ENCODE measurements at places on chromosomes 7 and 10.

DNA sequence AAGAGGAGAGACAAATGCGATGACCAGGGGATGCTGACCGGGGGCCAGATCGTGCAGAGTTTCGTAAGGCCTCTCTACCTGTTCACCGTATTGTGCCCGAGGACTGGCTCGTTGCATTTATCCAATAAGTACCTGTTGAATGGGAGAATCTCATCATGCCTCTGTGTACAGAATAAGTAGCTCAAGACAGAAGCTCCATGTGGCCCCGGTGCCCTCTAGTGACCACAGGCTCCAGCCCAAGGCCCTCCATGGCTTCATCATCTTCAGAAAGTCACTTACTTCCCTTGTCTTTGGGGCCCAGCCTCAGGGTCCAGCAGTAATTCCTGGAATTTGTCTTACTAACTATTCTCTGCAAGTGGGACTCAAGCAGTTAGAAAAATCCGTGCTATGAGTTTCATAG is 151.0 kb downstream of the CHN2 start:
- DNase-seq: no peak

DNA sequence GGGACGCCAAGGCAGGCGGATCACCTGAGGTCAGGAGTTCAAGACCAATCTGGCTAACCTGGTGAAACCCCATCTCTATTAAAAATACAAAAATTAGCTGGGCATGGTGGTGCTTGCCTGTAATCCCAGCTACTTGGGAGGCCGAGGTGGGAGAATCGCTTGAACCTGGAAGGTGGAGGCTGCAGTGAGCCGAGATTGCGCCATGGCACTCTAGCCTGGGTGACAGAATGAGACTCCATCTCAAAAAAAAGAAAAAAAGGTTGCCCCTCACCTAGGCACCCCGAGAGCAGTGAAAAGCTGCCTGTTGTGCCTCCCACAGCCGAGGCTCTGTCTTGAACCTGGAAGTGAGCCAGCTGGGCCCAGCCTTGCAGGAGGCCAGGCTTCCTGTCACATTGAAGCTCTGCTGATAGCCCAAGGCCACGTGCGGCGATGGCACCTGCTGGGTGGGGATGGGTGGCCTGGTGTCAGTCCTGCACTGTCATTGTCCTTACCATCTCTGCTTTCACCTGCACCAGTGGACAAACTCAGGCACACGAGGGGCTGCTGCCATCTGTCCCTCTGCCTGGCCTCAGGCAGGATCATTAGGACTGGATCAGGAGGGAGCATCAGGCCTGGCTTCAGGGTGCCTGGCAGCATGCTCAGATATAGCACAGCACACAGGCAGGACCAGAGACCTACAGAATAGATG is 37.8 kb downstream of the DNAJB12 start:
- no peak for DNase-seq

DNA sequence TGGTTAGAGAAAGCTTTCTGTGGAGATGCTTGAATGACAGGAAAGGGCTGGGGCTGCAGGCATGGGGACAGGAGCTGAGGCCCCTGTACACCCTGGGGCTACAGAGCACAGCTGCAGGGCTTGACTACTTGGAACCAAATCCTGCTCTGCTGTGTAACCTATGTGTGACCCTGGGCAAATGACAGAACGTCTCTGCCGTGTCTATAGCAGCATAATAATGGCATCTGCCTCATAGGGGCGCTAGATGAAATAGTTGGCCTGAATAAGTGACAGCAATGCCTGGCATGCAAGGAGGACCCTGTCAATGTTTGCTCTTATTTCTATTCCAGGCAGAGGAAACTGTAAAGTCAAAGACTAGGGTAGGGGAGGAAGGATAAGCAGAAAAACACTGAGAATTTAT is 254.0 kb downstream of the USP6NL start:
- no peak for DNase-seq

DNA sequence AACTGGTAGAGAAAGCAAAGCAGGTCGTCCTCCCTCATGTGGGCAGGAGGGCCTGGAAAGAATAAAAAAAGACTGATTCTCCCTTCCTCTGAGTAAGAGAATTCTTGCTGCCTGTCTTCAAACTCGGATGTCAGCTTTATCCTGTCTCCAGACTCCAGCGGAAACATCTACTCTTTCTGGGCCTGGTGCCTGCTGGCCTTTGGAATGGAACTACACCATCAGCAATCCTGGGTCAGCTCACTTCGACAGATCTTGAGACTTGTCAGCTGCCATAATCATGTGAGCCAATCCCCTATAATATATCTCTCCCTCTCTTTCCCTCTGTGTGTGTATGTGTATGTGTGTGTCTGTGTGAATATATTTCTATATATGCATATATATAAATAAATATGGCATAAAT is 411.0 kb upstream of the DPP6 start:
- no peak for DNase-seq

GRCh38 chr7:102866535-102867215 is 46.1 kb upstream of the LRRC17 start:
- no peak for DNase-seq

DNA sequence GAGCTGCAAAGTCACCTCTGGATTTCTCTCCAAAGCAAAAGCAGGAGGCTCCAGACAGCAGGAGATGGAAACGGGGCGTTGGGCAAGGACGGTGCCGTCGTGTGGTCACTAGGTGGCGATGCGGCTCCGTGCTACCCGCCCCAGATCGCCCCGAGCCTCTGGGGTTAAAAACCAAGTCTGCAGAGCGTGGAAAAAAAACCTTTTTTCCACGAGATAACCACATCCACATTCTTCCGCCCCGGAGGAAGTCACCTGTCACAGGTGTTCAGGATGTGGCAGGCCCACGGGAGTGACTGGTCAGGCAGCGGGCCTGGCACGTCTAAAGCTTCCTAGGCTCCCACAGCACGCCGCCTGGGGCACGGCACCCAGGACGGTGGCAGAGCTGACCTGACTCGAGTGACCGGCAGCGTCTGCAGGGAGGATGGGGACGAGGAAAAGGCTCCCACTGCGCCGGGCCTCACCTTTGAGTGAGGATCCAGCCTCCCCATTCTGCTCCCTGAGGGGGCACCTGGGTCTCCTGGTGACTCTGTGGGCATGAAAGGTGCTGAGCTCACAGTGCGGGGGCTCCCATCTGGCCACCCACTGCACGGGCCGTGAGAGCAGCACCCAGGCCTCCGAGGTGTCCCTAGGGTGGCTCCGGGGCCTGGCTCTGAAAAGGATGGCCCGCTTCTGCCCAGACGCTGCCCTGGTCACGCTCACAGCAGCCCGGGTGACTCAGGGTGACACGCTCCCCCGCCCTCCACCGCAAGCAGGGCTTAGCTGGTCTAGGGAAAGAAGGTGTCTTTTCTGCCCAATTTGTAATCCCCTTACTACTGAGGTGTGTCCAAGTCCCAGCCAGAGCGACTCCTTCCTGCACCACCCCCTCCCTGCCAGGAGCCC is 71.3 kb upstream of the TNRC18 start:
- DNase-seq: peak; percentile 77

- no peak for DNase-seq
Measured at GRCh38 chr10:96665306-96665705, 55.0 kb downstream of the PIK3AP1 start.

- no peak for DNase-seq
Measured at GRCh38 chr7:43758822-43759683, 573 bp downstream of the BLVRA start.

- no peak for DNase-seq
Measured at GRCh38 chr7:52615021-52615695, 420.3 kb upstream of the POM121L12 start.

DNA sequence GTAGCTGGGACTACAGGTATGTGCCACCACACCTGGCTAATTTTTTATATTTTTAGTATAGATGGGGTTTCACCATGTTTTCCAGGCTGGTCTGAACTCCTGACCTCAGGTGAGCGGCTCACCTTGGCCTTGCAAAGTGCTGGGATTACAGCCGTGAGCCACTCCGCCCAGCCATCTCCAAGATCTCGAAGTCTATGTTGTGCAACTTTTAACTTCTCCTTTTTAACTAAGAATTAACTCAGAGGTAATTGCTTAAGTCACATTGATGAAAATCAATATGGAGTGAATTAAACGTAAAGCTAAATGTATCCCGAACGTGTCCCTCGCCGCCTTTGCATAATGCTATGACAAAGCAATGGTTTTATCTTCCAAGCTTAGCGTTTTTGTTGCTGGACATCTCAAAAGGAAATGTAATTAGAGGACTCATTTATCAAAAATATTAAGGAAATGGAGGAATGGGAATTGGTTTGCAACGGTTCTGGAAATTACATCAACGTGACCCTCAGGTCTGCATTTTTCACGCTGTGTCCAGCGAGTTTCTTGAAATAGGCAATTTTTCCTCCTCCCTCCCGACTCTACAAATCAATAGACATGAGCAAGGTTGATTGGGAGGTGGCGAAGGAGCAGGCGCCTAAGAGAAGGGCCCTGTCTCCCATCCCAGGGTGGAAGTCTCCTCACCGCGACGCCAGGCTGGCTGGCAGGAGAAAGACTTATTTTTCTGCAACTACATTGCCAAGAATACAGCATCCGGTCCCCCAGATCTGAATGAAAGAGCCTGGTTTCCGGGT is 89.8 kb downstream of the TMEM130 start:
- no peak for DNase-seq

DNA sequence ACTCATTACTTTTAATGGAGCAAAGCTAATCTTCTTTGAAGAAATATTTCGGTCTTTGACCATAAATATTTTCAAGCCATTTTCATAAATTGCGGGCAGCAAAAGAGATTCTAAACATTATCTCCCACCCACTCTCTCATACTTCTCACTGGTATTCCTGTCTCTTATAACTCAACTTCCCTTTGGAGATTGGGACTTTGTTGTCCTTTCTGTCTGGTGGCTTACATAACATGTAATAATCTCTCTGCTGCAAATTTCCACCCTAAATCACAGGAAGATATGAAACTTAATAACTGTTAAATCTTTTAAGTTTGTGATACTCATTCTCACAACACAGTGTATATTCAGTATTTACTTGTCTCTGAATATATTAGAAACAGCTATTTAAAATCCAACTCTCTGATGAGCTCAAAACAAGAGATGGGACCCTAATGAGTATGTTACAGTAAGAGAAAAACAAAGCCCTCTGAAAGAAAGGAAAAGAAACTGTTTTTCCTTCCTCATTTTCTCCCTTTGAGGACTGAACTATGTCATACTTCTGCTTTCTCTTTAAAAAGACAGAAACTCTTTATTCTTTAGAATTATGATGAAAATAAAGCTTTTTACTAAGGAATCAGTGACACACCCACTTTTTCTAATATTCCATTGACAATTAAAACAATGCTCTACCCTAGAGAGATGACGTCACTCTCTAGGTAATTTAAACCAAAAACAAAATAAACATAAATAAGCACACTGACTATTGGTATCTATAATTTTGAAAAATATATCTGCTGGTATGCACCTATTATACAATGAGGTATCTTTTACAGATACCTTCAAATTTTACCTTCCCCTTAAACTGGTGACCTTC is 14.7 kb downstream of the CALCR start:
- no peak for DNase-seq

DNA sequence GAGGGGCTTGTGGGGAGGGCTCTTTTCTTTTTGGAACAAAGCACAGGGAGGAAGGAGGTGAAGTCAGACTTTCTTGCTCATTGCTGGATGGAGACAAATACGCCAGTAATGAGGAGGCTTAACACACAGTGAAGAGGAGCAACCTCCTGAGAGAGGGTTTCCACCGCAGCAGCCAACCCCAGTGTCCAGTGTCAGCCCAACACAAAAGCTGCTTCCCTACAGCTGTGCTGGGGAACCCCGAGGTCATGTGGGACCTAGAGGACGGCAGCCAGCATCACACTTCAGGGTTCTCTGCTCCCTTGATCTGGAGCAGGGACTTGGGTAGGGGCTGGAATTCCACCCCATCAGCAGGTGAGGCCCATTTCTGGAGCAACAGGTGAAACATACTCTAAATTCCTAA is 7.7 kb downstream of the BLNK start:
- no peak for DNase-seq

- DNase-seq: no peak
Measured at GRCh38 chr7:143381427-143382125, 431 bp downstream of the ZYX start.

- no peak for DNase-seq
Measured at GRCh38 chr7:76269895-76270294, 32.6 kb upstream of the HSPB1 start.

GRCh38 chr7:108660465-108660864 is 90.8 kb downstream of the DNAJB9 start:
- no peak for DNase-seq

DNA sequence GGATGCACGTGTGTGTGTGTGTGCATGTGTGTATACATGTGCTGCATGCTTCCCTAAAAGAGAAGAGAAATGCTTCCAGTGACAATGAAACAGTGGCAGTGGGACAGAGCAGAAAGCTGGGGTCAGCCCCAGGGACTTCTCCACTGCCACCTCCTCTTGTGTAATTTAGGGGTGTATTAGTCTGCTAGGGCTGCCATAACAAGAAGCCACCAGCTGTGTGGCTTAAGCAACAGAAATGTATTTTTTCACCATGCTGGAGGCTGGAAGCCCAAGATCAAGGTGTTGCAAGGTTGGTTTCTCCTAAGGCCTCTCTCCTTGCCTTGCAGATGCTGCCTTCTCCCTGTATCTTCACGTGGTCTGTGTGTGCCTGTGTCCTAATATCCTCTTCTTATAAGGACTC is 190.5 kb downstream of the CXCL12 start:
- no peak for DNase-seq

GRCh38 chr10:89351780-89352597 is 24.2 kb downstream of the IFIT3 start:
- DNase-seq: no peak

GRCh38 chr7:20647036-20647435 is 31.6 kb downstream of the ABCB5 start:
- DNase-seq: no peak

GRCh38 chr10:87519582-87519981 is 14.9 kb downstream of the MINPP1 start:
- DNase-seq: no peak

- DNase-seq: no peak
Measured at GRCh38 chr7:90242369-90243168, 2.4 kb upstream of the CFAP69 start.

DNA sequence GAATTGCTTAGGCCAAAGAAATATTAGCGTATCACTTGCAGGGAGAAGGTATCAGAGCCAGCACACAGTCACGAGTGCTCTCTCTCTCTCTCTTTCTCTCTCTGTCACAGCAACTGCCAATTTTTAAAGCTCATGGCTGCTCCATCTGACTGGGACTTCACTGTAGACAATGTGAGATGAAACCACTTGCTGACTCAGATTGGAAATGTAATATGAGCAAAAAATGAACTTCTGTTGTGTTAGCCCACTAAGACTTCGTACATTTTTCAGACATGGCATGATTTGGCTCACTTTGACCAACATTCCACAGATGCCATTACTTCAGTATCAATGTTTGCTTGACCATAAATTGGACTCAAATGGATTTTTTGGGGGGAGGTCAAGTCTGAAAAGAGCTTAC is 68.1 kb downstream of the DGKB start:
- DNase-seq: no peak

All from activated T-cell treated with anti-CD3 and anti-CD28 coated beads for 4 hours (primary cell).